Spleen (tissue), 13 donors: ENCODE measurements at places on chromosomes 5 and 9. TPM values are rescaled to one million over a fixed set of nuclear protein-coding genes. Genes with fewer than 3 reads are reported as not detected.
A peak's percentile ranks its signal among the peaks of the same experiment; 100 is the strongest.

FBP1 gene
- total RNA-seq = 14.1 TPM

GRCh38 chr9:96818533-96818932 is 35.8 kb downstream of the ZNF782 start:
- no peaks in the 10 kb centered on the region for H3K4me1 ChIP-seq
- DNase-seq = no peak
- peaks cover 85% of the 10 kb centered on the region for H3K36me3 ChIP-seq
- H3K4me3 ChIP-seq = no peak overlapping the region
- no peaks in the 10 kb centered on the region for H3K27me3 ChIP-seq
- no peak overlapping the region for H3K27ac ChIP-seq

DNA sequence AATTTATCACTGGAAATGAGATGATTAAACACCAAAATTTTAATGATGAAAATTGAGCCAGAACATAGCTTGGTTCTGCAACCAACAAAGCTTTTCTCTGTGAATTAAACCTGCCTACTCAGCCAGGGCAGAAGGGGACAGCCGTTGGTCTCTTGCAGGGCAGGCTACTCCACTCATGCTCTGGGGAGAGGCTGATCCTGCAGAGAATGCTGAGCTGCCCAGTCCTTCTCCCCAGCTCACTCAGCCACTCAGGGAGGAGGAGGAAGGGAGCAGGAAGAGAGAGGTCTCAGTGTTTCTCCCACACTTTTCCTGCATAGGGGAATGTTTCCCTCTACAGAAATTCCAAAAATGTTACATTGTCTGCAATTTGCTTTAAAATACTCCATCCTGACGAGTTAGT is 40.4 kb upstream of the HMHB1 start:
- no peak overlapping the region for H3K4me3 ChIP-seq
- H3K36me3 ChIP-seq = no peaks in the 10 kb centered on the region
- H3K4me1 ChIP-seq = no peaks in the 10 kb centered on the region
- no peaks in the 10 kb centered on the region for H3K27me3 ChIP-seq
- no peak overlapping the region for H3K27ac ChIP-seq

DNA sequence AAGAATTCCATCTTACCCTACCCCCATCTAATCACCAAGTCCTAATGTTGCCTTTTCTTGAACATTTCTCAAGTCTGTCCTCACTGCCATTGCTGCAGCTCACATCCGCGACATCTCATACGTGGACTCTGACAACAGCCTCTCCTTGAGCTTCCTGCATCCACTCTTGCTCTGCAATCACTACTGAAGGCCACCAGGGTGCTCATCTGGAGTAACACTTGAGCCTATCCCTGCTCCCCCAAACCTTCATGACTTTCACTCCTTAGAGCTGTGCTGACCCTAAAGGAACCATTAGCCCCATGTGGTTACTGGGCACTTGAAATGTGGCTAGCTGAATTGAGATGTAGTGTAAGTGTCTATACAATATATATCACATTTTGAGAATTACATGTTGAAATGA is 46.4 kb upstream of the CTXN3 start:
- no peaks in the 10 kb centered on the region for H3K4me1 ChIP-seq
- H3K4me3 ChIP-seq = no peak overlapping the region
- H3K27ac ChIP-seq = no peak overlapping the region
- no peak for DNase-seq

DNA sequence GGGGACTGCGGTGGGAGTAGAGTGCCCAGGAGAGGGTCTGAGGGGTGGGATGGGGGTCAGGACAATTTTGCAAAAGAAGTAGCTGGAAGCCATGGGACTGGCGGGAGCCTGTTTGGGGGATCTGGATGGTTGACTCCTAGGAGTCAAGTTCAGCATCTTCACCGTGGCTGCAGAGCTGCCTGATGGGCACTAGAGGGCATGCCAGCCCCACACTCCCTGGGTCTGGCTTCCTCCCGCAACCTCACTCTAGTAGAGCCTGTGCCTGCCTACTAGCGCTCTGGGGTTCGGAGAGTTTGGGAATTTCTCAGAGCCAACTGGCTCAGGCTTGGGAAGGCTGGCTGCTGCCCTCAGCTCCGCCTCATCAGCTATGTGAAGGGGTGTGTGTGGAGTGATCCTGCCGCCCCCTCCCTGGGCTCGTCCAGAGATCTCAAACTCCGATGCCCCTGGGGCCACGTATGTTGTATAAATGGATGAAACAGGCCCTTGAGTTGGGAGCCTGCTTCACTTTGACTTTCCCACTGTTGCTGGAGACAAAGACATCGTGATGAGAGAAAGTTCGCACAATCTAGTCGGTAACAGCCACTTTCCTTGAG is 10.8 kb downstream of the TSPAN17 start:
- no peak overlapping the region for H3K27ac ChIP-seq
- H3K27me3 ChIP-seq = peaks cover 9% of the 10 kb centered on the region
- peak; percentile 92 for DNase-seq
- H3K4me3 ChIP-seq = no peak overlapping the region

DNA sequence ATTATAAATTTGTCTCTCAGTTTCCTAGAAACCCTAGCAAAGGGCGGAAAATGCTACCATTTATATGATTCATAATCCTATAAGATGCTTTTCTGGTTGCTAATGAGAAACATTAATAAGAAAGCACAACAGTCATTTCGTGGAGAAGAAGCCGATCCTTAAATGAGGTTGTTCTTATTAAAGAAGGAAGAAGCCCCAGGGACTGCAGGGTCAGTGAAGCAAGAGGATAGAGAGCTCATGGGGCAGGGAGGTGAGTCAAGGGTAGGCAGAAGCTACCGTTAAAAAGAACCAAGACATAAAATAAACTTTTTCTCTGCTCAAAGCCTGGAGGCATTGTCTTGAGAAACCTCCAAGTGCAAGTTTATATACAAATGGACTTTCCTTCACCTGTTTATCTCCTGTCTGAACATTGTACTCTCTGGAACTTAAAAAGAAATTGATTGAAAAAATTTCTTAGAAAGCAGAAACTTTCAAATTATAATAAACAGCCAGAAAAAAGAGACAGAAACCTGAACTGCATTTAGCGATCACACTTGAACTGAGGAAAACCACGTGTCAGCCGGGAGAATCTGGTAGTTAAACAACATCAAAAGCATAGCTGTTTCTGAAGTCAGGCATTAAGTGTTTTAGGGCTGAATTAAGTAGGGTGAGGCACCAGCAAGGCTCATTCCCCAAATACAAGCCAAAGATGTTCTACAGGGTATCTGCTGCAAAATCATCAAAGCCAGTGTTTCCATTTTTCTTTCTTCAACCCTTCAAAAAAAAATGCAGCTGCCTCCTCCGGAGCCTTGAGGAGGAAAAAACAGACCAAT is 21.9 kb downstream of the HTR4 start:
- no peak for DNase-seq
- H3K36me3 ChIP-seq = no peaks in the 10 kb centered on the region
- H3K27me3 ChIP-seq = no peaks in the 10 kb centered on the region
- no peak overlapping the region for H3K27ac ChIP-seq

GRCh38 chr9:136802321-136802720 is 5.4 kb upstream of the RABL6 start:
- peaks cover 16% of the 10 kb centered on the region for H3K27me3 ChIP-seq
- H3K36me3 ChIP-seq = peaks cover 13% of the 10 kb centered on the region
- peaks cover 57% of the 10 kb centered on the region for H3K4me1 ChIP-seq
- no peak overlapping the region for H3K4me3 ChIP-seq

DNA sequence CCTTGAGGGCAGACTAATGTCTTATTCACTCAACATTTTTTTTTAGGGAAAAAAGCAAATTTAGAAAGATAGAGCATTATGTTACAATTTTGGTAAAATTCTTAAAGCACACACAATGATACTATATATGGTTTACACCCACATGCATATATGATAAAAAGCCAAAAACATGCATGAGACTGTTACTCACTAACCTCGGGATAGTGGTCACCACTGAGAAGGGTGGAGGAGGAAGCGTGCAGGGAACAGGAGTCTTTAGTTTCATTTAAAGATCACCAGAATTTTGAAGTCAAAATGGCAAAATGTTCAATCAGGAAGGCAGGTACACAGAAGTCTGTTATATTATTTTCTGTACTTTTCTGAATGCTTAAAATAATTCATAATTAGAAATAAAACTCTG is 9.2 kb downstream of the ARL15 start:
- no peaks in the 10 kb centered on the region for H3K36me3 ChIP-seq
- DNase-seq = no peak
- H3K4me1 ChIP-seq = peaks cover 69% of the 10 kb centered on the region

ST6GALNAC4 gene
- 64.5 TPM for total RNA-seq

DNA sequence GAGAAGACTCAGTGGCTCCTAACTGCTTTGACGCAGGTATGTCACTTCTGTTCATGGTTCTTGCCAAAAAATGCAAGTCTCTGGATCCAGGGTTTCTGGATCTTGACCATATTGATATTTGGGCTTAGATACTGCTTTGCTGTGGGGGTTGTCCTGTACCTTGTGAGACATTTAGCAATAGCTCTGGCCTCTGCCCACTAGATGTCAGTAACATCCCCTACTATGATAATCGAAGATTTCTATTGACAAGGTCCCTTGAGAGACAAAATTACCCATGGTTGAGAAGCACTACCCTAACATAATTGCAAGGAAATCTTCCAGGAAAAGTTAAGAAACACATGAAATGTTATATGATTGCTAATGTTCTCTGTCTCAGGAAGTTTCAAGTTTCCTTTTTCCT is 285.4 kb downstream of the TMEM232 start:
- no peak for DNase-seq
- no peaks in the 10 kb centered on the region for H3K4me1 ChIP-seq
- no peaks in the 10 kb centered on the region for H3K36me3 ChIP-seq
- H3K27ac ChIP-seq = no peak overlapping the region
- H3K27me3 ChIP-seq = no peaks in the 10 kb centered on the region
- H3K4me3 ChIP-seq = no peak overlapping the region

DNA sequence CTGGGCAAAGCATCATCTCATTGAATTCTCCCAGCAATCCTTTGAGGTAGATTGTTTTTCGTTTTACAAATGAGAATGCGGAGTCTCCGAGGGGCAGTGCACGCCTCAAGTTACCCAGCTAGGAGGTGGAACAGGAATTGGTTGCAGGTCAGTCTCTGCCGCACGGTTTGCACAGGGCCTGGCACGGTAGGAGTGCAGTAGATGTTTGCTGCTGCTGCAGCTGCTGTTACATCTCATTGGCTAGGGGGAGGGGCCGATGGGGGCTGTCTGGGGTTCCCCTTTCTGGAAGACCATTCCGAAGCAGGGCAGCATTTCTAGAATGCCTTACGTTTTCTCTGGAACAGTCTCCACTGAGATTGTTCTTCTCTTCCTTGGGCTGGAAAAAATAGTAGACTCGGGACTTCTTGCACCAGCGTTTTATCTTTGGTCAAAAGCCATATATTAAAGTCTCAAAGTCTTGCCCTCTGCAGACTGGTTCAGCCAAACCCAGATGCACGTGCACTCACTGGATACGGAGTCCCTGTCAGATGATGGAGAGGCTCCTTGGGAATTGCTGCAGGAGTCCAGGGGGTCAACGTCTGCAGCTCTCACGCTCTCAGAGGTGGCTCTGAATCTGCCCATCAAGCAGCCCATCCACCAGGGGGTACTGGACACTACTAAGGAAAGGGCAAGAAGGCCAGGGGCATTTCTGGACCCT is 1.2 kb downstream of the USP20 start:
- peaks cover 29% of the 10 kb centered on the region for H3K4me1 ChIP-seq
- no peaks in the 10 kb centered on the region for H3K27me3 ChIP-seq
- H3K36me3 ChIP-seq = peaks cover 13% of the 10 kb centered on the region
- peak overlapping the region; percentile 89 for H3K27ac ChIP-seq

LRSAM1 gene
- total RNA-seq = 25.6 TPM

GRCh38 chr9:7907551-7908337 is 108.2 kb upstream of the DMAC1 start:
- no peaks in the 10 kb centered on the region for H3K36me3 ChIP-seq
- no peaks in the 10 kb centered on the region for H3K4me1 ChIP-seq
- no peak for DNase-seq
- H3K27me3 ChIP-seq = no peaks in the 10 kb centered on the region

- H3K27me3 ChIP-seq = no peaks in the 10 kb centered on the region
- no peaks in the 10 kb centered on the region for H3K36me3 ChIP-seq
- H3K4me1 ChIP-seq = no peaks in the 10 kb centered on the region
- H3K4me3 ChIP-seq = no peak overlapping the region
These were observed 103.7 kb downstream of the CEMIP2 start for GRCh38 chr9:71664566-71664965.

GRCh38 chr5:173644673-173645436 is 28.4 kb upstream of the BOD1 start:
- no peak overlapping the region for H3K27ac ChIP-seq
- no peak for DNase-seq
- no peaks in the 10 kb centered on the region for H3K36me3 ChIP-seq
- H3K27me3 ChIP-seq = no peaks in the 10 kb centered on the region
- H3K4me1 ChIP-seq = no peaks in the 10 kb centered on the region

DNA sequence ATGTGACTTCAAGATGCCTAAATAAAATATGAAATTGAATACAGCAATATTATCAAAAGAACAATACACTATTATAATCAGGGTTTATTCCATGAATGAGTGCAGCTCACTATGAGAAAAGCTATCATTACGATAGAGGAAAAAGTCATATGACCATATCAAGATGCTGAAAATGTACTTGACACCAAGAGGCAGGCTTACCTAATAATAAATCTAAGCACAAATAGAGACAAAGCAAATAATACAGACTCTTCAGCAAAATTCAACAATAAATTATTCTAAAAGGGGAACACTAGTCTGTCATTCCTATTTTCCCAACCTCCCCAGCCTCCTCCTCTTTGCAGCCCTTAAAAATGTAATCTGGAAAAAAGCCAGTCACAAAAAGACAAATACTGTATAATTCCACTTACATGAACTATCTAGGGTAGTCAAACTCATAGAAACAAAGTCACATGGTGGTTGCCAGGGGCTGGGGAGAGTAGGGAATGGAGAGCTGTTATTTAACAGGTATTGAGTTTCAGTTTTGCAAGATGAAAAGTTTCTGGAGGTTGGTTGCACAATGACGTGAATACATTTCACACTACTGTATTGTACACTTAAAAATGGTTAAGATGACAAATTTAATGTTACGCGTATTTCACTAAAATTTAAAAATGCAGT is 148.4 kb downstream of the NFIB start:
- DNase-seq = no peak
- no peaks in the 10 kb centered on the region for H3K36me3 ChIP-seq
- H3K27me3 ChIP-seq = no peaks in the 10 kb centered on the region

DNA sequence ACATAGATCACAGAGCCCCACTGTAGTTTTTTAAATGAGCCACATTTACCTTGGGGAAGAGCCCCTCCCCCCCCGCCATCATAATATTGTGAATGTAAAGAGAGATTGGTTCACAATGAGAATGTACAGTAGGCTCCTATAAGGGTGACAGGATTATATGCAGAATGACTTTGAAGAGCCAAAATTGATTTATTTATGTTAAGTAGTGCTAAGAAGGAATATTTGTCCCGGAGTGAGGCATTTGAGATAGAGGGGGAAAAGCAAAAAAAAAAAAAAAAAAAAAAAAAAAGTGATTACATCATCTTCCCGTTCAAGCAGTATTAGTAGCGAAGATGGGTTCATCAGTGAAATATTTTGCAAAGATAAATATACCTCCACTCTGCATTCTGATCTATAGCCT is 73.9 kb downstream of the PIK3R1 start:
- no peaks in the 10 kb centered on the region for H3K27me3 ChIP-seq
- DNase-seq = no peak
- peak overlapping the region; percentile 40 for H3K4me3 ChIP-seq
- H3K36me3 ChIP-seq = peaks cover 50% of the 10 kb centered on the region
- peaks cover 60% of the 10 kb centered on the region for H3K4me1 ChIP-seq

- H3K27ac ChIP-seq = no peak overlapping the region
- no peaks in the 10 kb centered on the region for H3K36me3 ChIP-seq
- peaks cover 50% of the 10 kb centered on the region for H3K4me1 ChIP-seq
- no peak for DNase-seq
- H3K27me3 ChIP-seq = peaks cover 21% of the 10 kb centered on the region
These were observed 69.4 kb downstream of the C9orf50 start for GRCh38 chr9:129551393-129551973.
